ENCODE measurements at places on chromosomes 16 and 17.

DNA sequence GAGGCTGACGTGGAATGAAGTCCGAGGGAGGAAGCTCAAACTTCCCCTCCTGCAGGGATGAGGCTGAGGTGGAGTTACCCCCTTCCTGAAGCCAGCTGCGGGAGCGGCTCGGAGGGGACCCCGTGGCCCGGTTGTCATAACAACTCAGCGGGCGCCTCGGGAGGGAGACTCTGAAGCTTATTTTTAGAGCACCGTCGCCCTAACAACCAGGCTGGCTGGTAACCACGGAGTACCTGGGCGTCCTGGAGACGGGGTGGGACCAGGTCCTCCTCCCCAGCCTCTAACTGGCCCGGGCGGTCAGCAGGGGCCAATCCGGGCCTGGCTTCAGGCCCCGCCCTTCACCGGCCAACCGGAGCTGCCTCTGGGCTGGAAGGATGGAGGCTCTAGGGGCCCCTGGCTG is 27.7 kb downstream of the NECAB2 start:
- DNase-seq: no peak

DNA sequence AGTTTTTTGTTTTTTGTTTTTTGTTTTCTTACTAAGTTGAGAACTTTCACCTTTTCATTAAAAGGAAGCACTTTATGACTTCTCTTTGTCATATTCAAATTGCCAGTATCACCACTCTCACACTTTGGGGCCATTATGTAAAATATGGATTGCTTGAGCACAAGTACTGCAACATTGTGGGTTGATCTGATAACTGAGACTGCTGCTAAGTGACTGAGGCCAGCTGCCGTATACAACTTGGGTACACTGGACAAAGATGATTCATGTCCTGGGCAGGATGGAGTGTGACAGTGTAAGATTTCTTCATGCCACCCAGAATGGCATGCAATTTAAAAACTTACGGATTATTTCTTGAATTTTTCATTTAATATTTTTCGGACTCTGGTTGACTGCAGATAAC is 7.8 kb downstream of the TTC19 start:
- DNase-seq: no peak

- no peak for DNase-seq
Observed at GRCh38 chr17:76872221-76872873, 4.1 kb downstream of the MGAT5B start.

DNA sequence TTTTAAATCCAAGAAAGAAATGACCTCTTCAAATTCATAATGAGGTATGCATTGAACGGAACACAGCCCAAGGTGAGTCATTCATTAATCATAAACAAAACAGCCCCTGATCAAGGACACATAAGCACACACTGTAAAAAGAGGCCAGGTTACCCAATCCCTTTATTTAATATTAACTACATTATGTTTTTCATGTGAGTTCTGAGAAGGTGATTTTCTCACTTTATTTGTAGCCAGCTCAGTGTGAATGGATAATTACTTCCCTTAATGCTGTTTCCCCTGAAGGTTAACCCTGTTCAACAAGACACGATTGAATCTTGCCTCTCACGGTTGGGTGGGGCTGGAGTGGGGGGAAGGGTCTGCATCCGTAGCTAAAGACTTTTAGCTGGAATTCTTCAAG is 257.3 kb upstream of the SALL1 start:
- DNase-seq: no peak

DNA sequence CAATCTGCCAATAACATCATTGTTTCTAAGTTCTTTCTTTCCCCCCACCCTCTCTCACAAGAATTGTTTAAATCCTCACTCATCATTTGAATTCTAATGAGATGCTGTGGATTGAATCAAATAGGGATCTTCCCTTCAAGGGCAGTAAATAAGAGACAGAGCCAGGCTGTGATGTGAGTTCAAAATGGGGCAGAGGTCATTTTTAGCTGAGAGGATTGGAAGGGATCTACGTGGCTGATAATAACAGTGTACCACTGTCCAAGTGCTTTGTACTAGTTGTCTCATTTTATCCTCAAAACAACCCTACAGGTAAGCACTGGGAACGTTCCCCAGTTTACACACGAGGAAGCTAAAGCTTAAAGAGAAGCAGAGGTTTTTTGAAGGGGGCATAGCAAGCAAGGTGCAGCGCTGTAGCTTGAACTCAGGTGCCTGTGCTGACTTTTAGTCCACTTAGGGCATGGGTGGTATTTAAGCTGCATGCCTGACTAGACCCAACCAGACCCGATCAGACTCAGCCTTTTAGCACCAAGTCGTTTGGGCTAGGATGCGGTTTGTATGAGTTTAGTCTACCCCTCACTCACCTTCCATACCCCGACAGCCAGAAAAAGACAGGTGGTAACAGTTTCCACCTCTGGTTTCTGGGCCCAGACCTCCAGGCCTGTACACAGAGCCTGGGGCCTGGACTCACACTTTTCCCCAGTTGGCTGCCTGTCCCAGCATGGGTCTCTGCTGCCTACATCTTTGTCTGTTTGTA is 39.2 kb upstream of the CCR7 start:
- DNase-seq: no peak

DNA sequence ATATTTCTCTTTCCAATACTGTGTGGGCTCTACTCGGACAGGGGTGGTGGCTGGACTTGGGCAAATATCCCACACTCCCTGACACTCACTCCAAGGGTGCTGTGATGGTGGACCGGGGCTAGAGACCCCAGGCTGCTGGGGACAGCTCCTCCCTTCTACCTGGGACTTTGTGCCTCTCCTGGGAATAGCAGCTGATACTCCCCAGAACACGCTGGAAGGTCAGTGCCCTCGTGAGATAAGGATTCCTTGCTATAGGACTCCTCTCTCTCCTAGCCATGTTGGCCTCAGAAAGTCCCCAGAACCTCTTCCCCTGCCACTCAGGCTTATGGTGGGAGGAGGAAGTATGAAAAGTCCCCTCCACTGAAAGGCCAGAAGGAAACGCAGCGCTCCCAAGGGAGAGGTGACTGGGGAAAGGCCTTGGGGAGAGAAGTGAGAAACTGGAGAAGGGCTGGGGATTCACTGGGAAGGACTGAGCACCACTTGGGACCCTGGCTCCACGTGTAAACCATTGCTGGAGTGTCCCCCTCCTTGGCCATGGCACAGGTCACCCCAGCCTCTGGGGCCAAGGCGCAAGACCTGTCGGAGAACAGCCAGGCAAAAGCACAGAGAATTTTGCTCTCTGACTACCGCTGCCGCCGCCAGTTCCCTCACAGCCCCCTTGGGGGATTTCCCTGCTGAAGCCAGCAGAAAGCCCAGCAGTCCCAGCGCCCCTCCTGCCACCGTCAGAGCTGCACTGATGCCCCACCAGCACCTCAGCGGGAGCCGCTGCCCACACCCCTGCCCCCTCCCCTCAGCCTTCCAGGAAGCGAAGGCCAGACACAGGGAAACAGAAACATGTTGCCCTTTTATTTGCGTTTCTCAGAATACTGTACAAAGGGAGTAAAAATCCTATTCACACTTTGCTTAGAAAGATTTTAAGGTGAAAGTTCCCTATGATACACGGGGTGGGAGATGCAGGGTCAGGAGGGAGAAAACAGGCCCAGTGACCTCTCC is 2.1 kb upstream of the GSDMB start:
- DNase-seq: no peak

- no peak for DNase-seq
Observed at GRCh38 chr16:81855552-81856153, 76.6 kb downstream of the PLCG2 start.

- DNase-seq: no peak
Observed at GRCh38 chr17:76076146-76076764, 1.7 kb downstream of the GALR2 start.

DNA sequence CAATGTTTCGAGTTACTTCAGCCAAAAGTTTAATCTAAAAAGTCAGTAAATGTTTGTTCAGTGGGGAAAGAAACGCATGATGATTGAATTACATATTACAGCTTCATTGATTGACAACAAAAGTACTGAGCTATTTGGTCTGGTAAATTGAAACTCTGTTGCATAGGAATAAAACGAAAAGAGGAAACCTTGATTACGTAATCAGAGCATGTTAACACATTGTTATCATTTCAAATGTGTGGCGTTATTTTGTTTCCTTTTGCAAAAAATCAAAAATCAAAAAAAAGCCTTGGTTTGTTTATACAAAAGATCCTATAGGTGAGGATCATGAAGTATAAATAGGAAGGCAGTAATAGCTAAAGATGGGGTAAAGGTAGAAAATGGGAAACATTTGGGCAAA is 19.5 kb upstream of the CA10 start:
- DNase-seq: no peak

DNA sequence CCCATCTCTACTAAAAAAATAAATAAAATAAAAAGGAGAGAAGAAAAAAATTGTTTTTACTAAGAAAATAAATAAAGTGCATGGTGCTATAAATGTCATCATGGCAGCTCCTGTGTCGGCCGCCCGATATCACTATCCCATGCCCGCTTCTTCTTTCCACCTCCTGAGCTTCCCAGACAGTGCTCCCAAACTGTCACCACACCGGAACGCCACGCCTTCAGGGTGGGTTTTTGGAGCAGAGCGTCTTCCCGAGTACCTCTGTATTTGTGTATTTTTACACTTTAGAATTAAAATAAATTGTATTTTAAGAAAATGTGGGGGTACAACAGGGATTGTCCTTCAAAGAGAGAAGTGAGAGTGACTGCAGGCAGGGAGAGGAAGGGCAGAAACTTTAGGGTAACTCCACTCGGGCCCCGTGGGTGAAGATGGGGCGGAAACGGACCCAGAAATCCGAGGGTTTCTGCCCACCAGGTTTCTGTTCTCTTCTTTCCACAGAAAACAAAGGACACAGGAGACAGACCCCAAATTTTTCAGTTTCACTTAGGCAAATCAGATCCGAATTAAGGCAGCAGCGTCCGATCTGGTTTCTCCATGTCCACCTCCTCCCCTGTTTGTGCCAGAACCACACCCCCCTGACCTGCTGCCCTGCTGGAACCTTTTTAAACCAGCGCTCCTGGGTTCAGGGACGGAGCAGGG is 3.6 kb upstream of the ITGAX start:
- DNase-seq: peak; percentile 21

GRCh38 chr16:87336434-87337240 is 19.4 kb upstream of the C16orf95 start:
- no peak for DNase-seq

DNA sequence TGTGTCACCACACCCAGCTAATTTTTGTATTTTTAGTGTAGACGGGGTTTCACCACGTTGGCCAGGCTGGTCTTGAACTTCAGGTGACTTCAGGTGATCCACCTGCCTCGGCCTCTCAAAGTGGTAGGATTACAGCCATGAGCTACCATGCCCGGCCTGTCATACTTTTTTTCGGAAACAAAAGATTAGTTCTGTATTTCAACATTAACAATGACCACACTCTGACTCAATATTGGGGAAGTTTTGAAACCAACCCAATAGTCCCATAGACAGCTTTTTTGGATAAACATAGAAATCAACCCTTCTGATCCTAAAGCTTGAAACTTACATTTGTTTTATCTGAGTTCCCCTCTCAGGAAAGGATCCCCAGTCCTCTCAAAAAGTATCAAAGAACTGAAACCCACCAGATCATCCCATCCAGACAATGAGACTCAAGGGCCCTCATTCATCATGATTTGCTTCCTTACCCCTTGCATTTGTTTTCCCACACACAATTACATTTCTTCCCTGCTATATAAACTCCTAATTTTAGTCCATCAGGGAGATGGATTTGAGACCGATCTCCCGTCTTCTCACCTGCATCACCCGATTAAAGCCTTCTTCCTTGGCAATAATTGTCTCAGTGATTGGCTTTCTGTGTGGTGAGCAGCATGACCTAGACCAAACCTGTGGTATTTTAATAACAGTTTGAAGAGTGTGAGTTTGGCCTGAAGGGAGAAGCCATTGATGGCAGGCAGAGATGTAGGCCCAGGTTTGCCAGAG is 7.2 kb upstream of the AGRP start:
- DNase-seq: no peak

DNA sequence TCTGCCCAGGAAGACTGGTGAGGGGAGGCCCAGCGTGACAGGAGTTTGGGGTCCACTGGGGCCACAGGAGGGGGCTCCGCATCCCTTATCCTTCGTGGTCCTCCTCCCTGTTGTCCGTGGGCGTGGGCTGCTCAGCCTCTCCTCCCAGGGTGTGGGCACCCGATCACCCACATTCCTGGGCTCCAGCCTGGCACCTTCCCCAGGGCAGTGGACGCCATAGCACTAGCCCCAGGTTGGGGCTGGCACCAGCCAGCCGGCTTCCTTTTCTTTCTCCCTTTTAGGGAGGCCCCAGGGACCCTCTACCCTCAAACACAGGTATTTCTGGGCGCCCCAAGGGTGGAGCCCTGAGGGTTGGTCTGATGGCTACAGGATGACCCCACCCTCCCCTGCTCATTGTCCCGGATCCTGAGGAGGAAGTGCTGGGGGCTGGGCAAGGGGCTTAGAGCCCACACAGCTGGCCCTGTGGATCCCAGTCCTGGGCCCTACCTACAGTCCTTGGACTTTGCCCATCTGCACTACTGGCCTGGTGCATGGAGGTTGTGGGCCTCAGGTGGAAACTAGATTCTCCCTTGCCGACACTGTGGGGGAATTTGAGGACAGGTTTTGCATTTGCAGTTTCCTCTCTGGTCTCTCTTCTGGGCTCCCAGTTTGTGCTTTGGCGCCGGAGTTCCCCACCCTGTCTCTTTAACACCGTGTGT is 1.1 kb downstream of the KIF1C start:
- DNase-seq: no peak

- no peak for DNase-seq
Observed at GRCh38 chr16:83911290-83911689, 12.4 kb downstream of the MLYCD start.

- no peak for DNase-seq
Observed at GRCh38 chr16:87816507-87817100, 50.8 kb upstream of the KLHDC4 start.

DNA sequence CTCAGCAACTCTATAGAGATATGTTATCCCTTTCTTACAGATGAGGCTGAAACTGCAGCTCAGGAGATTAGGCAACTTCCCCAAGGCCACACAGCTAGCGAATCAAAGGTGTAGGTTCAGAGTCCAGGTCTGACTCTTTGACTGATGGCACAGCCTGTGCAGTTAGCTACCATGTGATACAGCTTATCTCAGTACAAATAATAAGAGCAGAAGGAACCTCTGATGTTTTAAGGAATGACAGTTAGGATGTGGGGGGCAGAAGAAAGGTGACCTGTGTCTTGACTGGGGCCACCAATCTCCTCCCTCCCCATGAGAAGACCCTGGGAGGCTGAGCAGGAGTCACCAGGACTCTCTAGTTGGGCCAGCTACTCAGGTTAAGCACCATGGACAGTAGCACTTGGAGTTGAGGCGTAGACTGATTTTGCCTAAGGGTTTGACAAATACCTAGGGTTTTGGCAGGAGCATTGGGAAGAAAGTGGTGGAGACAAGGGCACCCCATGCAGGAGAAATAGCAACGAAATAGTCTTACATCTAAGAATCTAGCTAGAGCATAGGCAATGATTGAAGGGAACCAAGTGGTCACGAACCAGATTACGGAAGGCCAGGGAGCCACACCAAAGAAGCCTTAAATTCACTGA is 22.8 kb upstream of the ACSM2B start:
- no peak for DNase-seq

GRCh38 chr16:78479723-78480122 is 380.3 kb downstream of the WWOX start:
- no peak for DNase-seq

DNA sequence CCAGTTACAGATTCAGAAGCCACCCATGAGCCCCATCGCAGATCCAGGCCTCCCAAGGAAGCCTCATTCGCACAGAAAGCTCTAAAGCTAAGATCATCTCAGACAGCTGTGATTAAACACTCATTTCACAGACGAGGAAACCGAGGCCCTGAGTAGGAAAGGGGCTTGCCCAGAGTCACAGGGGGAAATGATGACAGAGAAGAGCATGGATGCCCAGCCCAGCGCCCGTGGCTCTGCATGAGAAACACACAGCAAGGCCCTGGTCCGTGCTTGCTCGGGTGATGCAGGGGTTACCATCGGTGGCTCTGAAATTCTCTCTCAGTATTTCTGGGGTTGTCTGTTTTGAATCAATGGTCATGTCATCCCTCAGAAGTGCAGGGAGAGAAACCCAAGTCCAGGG is 109.6 kb downstream of the C16orf78 start:
- DNase-seq: no peak
